ENCODE measurements at places on chromosomes 1 and 21. TPM values are rescaled to one million over a fixed set of nuclear protein-coding genes. Genes with fewer than 3 reads are reported as not detected.

DNA sequence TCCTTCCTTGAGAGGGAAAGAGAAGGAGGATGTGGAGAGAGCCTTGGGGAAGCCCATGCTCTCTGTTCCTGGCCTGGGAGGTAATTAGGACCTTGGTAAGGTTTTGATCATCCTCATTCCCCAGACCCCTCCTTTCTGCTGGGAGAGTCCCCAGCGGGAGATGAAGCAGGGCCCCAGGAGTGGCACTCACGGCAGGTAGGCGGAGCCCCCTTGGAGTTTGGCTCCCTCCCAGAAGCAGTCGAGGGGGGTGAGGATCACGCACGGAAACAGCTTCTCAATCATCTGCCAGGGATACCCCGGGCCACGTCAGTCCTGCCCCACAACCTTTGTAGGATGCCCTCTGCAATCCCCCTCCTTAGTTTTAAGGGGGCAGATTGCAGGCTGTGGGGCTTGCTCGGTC, 11.5 kb downstream of the PTCH2 start:
- no peak overlapping the region for H3K4me3 ChIP-seq
- no peak overlapping the region for H3K27ac ChIP-seq
- H3K27me3 ChIP-seq, result no peaks in the 10 kb centered on the region
- H3K4me1 ChIP-seq, result no peaks in the 10 kb centered on the region

Gene KRTAP10-7
- total RNA-seq, result not detected

- H3K27me3 ChIP-seq, result no peaks in the 10 kb centered on the region
- H3K36me3 ChIP-seq, result no peaks in the 10 kb centered on the region
- DNase-seq, result no peak
- no peaks in the 10 kb centered on the region for H3K4me1 ChIP-seq
- no peak overlapping the region for H3K4me3 ChIP-seq
These were observed 216.1 kb downstream of the DUSP10 start for GRCh38 chr1:221525749-221526148.

GRCh38 chr1:161727256-161727924, 6.0 kb downstream of the FCRLB start:
- peak overlapping the region; percentile 75 for H3K4me3 ChIP-seq
- no peak for DNase-seq
- no peaks in the 10 kb centered on the region for H3K27me3 ChIP-seq
- H3K4me1 ChIP-seq, result no peaks in the 10 kb centered on the region

DNA sequence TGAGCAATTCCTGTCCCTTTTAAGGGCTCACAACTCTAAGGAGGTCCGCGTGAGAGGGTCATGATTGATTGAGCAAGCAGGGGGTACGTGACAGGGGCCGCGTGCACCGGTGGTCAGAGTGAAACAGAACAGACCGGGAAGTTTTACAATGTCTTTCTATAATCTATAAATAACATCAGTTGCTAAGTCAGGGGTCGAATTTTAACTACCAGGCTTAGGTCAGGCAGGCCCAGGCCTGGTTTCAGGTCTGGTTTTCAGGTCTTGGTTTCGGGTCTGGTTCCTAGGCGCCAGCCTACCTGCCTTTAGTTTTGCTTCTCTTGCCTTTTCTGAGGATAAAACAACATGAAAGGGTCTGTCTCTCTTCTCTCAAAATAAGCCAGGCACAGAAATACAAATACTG, 476.0 kb upstream of the CAMK1G start:
- H3K4me3 ChIP-seq, result no peak overlapping the region
- DNase-seq, result no peak
- H3K36me3 ChIP-seq, result no peaks in the 10 kb centered on the region
- H3K27me3 ChIP-seq, result no peaks in the 10 kb centered on the region
- H3K27ac ChIP-seq, result no peak overlapping the region

GRCh38 chr1:174818014-174818616, 181.6 kb upstream of the CACYBP start:
- DNase-seq, result no peak
- no peaks in the 10 kb centered on the region for H3K4me1 ChIP-seq

Gene CTSK
- total RNA-seq, result 9.4 TPM

DNA sequence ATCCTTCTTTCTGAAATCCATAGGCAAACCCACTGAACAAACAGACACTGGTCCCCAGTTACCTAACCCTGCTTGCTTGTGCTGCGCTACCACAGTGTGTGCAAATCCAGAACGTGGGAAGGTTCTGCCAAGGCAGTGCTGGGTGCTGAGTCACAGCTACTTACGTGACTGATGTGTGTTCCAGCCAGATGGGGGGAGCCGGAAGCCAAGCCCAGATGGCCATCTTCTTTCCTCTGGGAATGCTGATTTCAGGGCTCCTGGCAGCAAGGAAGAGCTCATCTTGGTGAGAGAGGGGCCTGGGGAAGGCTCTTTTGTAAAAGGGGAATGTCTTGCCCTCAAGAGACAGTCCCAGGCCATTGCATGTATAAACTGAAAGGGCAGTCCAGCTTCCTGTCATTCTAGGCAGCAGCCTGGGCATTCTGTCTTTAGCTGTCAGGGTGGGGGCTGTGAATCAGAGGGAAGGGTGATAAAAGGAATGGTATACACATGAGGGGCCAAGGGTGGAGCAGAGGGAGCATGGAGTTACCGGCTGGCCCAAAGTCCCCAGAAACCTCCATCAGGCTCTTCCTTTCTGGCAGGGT, 54.1 kb downstream of the CD46 start:
- H3K4me1 ChIP-seq, result no peaks in the 10 kb centered on the region
- H3K27ac ChIP-seq, result peak overlapping the region; percentile 94
- H3K36me3 ChIP-seq, result peaks cover 93% of the 10 kb centered on the region
- H3K27me3 ChIP-seq, result no peaks in the 10 kb centered on the region
- DNase-seq, result peak; percentile 95
- no peak overlapping the region for H3K4me3 ChIP-seq

- no peaks in the 10 kb centered on the region for H3K27me3 ChIP-seq
- H3K27ac ChIP-seq, result peak overlapping the region; percentile 90
- peaks cover 23% of the 10 kb centered on the region for H3K36me3 ChIP-seq
These were observed 995 bp downstream of the ID3 start for GRCh38 chr1:23558140-23558871.

DNA sequence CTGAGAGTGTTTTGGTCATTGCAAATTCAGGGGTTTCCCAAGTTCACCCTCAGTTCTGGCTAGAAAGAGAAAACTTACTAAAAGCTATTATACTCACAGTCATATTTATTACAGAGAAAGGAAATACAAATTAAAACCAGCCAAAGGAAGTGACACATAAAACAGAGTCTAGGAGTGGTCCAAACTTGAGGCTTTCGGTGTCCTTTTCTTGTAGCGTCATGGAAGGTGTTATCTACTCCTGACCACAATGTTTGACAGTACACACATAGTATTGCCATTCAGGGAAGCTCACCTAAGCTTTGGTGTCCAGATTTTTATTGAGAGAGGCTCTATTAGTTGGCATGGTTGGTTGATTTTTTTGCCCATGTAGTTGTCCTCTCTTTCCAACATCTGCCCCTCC, 59.0 kb downstream of the SLC35A3 start:
- no peak for DNase-seq
- H3K27ac ChIP-seq, result no peak overlapping the region

DNA sequence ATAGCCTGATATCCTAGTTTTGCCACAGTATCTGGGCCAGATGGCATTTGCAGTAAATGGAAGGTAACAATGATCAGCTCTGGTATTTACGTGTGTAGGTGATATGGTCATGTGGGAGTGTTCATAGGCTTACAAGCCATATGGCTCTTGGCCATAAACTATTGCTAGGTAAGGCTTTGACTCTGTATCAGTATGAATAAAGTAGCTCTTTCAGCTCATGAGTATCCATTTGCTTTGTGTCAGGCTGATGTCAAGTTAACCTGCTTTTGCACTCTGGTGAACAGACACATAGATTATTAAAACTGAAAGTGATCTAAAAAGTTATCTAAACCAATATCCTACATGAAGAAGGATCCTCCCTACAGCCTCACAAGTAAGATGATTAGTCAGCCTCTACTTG, 69.0 kb downstream of the DDR2 start:
- no peaks in the 10 kb centered on the region for H3K27me3 ChIP-seq
- DNase-seq, result no peak
- no peak overlapping the region for H3K27ac ChIP-seq
- H3K4me3 ChIP-seq, result no peak overlapping the region

DNA sequence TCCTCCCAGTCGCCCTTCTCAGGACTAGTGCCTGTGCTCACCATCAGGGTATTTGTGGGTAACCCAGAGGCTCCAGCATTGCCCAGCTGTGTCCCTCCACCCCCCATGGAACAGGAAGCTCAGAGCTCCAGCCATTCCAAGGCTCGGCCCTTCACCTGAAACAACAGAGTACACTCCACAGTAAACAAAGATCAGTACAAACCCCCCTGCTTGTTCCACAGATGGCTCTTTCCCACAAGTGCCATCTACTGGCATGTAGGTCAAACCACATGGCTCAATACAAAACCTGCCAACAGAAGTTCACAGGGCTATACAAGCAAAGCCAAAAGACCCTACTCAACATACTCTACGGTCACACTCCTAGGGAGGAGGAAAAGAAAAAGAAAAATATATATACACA, 258.7 kb downstream of the AGBL4 start:
- H3K27ac ChIP-seq, result no peak overlapping the region
- no peaks in the 10 kb centered on the region for H3K36me3 ChIP-seq
- DNase-seq, result no peak
- no peaks in the 10 kb centered on the region for H3K4me1 ChIP-seq

GRCh38 chr1:195954848-195955247, 653.4 kb downstream of the KCNT2 start:
- no peaks in the 10 kb centered on the region for H3K36me3 ChIP-seq
- no peaks in the 10 kb centered on the region for H3K27me3 ChIP-seq
- no peak for DNase-seq
- H3K27ac ChIP-seq, result no peak overlapping the region

DNA sequence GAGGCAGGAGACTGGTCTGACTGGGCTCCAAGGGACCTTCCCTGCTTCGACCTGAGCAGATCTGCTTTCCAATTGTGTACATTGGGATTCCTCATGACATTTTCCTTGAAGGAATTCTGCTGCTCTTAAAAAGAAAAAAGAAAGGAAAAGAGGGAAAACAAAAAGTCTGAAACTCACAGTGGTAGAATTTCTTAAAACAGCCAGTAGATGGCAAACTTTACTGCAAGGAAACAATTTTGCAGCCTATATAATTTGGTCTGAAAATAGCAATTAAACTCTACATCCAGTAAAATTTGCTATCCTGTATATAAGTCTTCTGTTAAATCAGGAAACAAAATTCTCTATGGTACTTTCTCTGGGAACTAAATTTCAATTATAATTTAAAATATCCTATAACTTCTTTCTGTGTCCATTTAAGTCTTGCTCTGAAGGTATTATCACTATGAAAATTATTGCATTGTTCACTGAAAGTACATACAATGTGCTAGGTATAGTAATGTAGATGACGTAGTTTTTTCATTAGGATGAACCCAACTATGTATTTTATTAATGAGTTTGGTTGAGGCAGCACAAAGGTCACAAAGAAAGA, 59.8 kb downstream of the CRB1 start:
- no peaks in the 10 kb centered on the region for H3K36me3 ChIP-seq
- H3K27ac ChIP-seq, result no peak overlapping the region
- no peaks in the 10 kb centered on the region for H3K4me1 ChIP-seq
- DNase-seq, result no peak
- no peaks in the 10 kb centered on the region for H3K27me3 ChIP-seq

Gene FAM72C
- total RNA-seq, result 0.12 TPM

Gene SETSIP
- not detected for total RNA-seq

- no peaks in the 10 kb centered on the region for H3K4me1 ChIP-seq
- DNase-seq, result no peak
- no peaks in the 10 kb centered on the region for H3K27me3 ChIP-seq
- no peak overlapping the region for H3K4me3 ChIP-seq
These were observed 183.3 kb downstream of the PTGER3 start for GRCh38 chr1:70864302-70864701.

GRCh38 chr21:15688016-15688415, 41.8 kb upstream of the USP25 start:
- no peaks in the 10 kb centered on the region for H3K36me3 ChIP-seq
- no peaks in the 10 kb centered on the region for H3K27me3 ChIP-seq
- no peak overlapping the region for H3K4me3 ChIP-seq

DNA sequence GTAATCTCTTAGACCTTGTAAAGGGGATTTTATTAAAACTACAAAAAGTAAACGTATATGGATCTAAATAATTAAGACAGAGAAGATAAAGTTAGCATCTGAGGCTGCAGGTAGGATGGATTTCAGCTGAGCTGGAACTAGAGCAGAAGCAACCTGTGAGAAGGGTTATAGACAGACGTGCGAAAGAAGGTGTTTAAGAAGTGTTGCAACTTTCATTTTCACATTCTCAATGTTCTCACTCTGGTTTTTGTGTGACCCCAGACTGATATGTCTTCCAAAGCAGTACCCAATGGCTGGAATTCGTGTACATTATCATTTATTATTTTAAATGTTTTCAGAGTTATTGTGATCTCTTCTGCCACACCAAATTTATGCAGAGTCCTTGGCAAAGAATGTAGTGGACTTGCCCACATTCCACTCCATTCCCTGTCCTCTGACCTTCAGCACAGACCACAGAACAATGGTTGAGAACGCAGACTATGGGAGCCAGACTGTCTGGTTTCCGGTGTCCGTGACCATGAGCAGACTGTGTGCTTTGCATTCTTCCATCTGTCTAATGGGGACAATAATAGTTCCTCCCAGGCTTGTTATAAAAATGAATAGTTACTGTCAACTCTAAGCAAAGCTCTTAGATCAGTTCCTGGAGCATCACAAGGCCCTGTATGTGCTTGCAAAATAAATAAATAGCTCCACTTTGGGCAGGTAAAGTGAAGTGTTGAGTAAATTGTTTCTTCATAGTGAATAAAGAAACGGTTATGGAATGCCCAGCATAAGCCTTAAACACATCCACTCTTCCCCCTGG, 140.6 kb upstream of the SAMSN1 start:
- no peak overlapping the region for H3K27ac ChIP-seq
- DNase-seq, result no peak
- no peaks in the 10 kb centered on the region for H3K36me3 ChIP-seq
- no peak overlapping the region for H3K4me3 ChIP-seq

- no peak overlapping the region for H3K4me3 ChIP-seq
- H3K36me3 ChIP-seq, result no peaks in the 10 kb centered on the region
- peaks cover 5% of the 10 kb centered on the region for H3K4me1 ChIP-seq
These were observed 85.0 kb downstream of the FNBP1L start for GRCh38 chr1:93532780-93533378.

Gene AKT3
- 13.6 TPM for total RNA-seq

DNA sequence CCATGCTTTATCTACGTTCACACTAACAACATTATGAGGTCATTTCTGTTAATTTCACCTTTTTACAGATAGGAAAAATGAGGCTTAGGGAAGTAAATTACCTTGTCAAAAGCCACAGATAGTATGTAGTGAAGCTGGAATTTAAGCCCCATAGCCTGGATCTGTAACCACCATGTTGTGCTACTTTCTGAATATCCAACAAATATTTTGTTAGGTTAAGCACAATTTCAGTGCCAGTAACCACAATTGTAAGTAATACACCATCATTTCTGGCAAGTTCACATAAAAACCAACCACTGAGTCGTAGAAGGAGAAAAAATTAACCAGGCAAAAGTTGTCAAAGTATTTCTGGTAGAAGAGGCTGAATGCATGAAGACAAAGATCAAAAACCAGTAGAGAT, 593.1 kb upstream of the CAMK1G start:
- H3K36me3 ChIP-seq, result no peaks in the 10 kb centered on the region
- no peak overlapping the region for H3K27ac ChIP-seq
- H3K4me3 ChIP-seq, result no peak overlapping the region
- DNase-seq, result no peak
- H3K27me3 ChIP-seq, result no peaks in the 10 kb centered on the region

GRCh38 chr1:170010443-170010842, 64.1 kb downstream of the KIFAP3 start:
- H3K4me1 ChIP-seq, result no peaks in the 10 kb centered on the region
- H3K27ac ChIP-seq, result no peak overlapping the region
- no peak for DNase-seq
- no peak overlapping the region for H3K4me3 ChIP-seq
- peaks cover 5% of the 10 kb centered on the region for H3K36me3 ChIP-seq
